Muscle of back (tissue), 13 donors: ENCODE measurements at places on chromosomes 4 and X.

DNA sequence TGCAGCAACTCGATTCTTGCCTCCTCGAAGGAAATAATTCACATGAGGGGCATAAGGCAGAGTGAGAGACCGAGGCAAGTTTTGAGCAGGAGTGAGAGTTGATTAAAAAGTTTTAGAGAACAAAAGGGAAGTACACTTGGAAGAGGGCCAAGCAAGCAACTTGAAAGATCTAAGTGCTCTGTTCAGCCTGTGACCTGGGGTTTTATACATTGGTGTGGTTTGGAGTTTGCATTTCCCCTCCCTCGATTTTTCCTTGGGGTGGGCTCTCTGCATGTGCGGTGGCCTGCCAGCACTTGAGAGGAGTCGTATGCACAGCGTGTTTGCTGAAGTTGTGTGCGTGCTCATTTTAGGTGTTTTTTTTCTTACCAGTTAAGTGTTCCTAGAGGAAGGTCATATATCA is 356.4 kb downstream of the KLHL4 start:
- peak; percentile 0 for DNase-seq

GRCh38 chrX:49116076-49116475 is 7.5 kb downstream of the GPKOW start:
- DNase-seq = no peak

DNA sequence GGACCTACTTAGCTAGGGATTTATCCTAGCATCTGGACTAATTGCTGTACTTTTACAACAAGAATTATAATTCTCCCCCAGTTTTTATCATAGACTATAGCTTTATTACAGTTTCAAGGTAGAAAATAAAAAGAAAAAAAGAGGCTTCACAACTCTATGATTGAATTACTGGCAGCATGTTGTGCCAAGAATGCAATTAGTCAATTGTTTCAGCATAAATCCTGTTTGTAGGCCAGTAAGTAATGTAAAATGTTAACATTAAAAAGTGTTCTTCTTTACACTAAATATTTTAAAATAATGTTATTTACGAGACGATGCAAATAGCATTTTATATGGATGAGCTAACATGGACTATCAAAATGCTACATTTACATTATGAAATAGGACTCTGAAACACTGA is 228.4 kb downstream of the MAPK10 start:
- DNase-seq = no peak

DNA sequence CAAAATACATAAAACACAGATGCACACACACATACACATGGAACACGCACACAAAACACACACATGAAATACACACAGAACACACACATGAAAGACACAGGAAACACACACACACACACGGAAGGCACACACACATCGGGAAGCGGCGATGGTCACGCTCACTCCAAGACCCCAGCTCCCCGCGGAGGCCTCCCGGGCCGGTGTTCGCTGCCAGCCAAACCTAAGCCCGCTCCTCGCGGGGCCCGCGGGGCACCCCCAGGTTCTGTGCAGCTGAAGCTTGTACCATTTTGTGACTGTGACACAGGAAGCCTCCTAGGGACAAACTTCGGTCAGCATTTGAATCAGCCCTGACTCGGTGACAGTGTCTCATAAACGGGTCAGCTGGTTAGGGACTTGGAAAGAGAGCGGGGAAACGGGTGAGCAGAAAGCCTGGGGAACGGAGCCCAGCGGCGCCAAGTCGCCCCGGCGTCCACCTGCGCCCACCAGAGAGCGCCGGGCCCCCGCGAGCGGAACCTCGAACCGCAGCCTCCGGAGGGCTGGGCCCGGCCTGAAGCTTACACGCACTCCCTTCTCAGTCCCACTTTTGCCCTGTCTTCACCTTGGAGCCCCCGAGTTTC is 32.1 kb downstream of the F11 start:
- DNase-seq = no peak

GRCh38 chr4:84498935-84499623 is at the start of gene NKX6-1:
Gene NKX6-1, minus strand, starts transcription at chr4:84499292. Its CDS starts 1,064 bp downstream, at chr4:84498228.
- peak; percentile 79 for DNase-seq
